ELR (cell line): ENCODE measurements at places on chromosomes 3 and 15.

DNA sequence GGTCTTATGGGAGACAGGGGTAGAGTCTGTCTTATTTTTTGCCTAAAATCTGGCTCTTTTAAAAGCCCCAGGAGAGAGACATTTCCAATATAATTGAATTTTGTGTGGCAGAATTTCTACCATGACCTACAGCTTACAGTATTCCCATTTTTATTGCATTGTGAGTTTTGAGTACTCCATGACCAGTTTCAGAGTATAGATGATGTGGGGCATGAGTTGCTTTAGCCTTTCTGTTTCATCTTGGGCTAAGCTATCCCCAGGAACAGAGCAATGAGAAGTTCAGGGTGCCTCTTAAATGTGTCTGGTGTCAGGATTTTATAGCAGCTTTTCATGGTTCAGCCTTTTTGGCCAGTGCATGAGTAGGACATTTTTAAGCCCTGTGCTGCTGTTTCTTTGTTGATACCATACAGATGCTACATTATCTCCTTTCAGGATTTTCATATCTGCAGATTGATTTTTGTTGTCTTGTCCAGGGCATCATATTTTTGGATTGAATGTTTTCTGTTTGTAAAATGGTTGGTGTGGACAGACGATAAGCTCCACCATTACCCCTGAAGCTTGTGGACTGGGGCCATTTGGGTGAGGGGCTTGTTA lies 3.5 kb downstream of the ABHD2 start:
- no peak for DNase-seq

DNA sequence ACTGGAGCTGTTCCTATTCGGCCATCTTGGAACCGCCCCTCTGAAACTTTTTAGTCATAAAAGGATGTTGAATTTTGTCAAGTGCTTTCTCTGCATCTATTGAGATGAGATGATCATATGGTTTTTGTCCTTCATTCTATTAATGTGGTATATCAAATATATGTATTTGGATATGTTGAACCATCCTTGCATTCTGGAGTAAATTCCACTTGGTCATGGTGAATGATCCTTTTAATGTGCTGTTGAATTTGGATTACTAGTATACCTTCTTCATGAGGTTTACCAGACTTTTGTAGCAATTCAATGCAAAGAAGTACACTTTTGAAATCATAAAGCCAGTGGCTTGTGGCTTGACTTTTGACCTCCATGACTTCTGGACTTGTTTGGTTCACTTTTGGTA lies 33.4 kb upstream of the XRN1 start:
- no peak for DNase-seq

DNA sequence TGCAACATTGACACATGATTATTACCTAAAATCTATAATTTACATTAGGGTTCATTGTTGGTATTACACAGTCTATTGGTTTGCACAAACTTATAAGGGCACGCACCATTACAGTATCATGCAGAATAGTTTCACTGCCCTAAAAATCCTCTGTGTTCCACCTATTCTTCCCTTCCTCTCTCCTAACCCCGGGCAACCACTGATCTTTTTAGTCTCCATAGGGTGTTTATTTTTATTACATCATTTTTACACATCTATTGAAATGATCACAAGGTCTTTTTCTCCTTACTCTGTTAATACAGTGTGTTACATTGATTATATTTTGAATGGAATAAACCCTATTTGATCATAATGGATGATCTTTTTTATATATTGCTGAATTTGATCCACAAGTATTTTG lies 15.5 kb upstream of the ECT2 start:
- no peak for DNase-seq

DNA sequence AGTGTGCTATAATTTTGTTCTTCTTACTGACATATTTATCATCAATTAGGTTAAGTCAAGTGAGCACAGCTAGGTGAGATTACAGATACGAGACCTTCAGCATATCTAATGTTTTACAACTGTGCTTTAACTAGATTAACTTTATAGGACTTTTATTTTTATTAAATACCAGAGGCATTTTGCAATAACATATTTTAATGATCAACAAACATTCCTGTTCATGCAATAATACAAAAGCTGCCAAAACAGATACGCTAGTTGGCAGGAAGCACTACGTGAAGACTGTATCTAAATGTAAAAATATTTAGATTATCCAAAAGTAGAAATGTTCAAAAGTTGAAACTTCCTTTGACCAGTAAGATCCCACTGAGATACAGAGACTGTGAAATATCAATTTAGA lies 139.1 kb downstream of the CBLB start:
- DNase-seq: no peak

GRCh38 chr3:74134831-74135230 lies 479.6 kb downstream of the CNTN3 start:
- no peak for DNase-seq

DNA sequence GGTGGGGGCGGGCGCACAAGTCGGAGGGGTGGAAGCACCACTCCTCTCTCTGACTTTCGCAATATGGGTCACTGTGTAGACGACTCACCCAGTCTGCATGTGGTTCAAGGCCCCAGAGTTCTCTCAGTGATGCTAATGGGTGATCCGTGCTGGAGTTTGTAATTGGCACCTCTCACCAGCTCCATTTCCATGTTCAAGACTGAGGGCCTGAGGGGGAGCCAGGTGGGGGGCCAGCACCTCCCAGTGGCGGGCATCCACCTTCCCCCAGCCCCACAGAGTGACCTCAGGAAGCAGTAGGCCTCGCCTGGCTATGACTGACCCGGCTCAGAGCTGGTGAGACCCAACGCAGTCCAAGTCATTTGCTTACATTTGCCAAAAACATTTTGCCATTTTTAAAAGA lies 230.0 kb upstream of the ST8SIA2 start:
- DNase-seq: no peak

DNA sequence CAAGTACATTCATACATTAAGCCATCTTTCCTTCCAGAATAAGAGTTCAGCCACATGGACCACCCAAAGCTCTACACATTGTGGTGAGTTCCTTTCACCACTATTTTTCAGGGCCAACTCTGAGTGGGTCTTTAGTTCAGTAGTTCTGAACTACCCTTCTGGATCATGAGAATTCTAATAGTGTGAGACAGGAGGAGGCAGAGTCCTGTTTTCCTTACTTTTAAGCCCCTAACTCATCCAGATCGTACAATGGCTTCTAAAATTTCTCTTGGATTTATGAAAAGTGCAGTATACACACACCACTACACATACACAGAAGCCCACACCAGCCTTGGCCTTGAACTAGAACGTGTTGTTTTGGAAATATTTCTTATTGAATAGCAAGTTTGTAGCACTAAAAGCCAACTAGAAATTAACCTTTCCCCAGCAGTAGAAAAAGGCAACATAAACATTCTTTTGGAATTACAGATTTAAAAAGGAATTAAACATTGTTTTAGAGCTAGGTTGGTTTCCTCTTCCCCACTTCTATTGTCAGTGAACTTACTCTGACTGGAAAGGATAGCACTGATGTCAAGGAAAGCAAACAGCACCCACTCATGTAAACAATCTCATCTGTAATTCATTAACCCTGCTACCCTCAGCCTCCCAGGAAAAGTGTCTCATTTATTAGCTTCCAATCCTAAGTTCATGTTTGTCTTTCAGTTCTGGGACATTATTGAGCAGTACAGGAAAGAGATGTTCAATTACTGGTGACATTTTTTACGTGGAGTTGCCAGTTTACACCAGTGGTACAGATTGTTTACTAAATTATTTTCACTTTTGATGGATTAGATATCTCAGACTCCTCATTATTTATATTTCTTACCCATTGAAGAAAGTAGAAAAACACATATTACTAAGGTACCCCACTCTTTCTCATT lies 95.7 kb upstream of the AGTR1 start:
- DNase-seq: peak; percentile 2

GRCh38 chr3:196666001-196666867 lies 26.7 kb downstream of the NRROS start:
- DNase-seq: peak; percentile 74

GRCh38 chr3:82960379-82960778 lies 1198.9 kb upstream of the GBE1 start:
- no peak for DNase-seq

- DNase-seq: peak; percentile 16
Measured at GRCh38 chr3:161222662-161223061, 1.6 kb downstream of the NMD3 start.

- DNase-seq: no peak
Measured at GRCh38 chr3:114086356-114086755, 29.8 kb downstream of the QTRT2 start.

DNA sequence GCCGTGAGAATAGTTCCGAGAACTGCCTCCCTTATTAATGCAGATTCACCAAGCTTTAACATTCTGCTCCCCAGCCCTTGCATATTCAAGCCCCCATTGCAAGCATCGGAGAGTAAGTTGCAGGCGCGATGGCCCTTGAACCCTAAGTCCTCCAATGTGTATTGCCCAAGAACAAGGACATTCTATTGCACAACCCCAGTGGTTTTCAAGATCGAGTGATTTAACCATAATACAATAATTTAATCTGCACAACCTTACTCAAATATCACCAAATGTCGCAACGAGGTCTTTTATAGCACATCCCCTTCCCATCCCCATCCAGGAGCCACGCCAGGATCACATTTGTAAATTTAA lies 21.7 kb upstream of the PLXND1 start:
- no peak for DNase-seq

DNA sequence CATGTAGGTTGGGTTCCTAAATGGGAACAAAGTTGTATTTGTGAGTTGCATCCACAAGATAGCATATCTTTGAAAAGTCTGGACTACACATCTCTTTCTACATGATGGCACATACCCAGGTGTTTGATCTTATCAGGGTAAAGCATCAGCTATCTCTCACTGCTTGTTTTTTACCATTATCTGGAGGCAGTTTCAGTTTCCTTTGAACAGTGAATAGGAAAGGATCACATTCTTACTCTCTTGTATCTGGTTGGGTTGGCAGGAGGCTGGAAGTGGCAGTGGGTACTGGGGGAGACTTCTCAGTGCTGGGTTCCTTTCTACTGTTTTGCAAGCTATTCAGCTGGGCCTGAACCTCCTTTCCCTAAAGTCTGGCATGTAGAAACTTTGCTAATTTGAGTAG lies 4.1 kb downstream of the CEMIP start:
- DNase-seq: no peak

DNA sequence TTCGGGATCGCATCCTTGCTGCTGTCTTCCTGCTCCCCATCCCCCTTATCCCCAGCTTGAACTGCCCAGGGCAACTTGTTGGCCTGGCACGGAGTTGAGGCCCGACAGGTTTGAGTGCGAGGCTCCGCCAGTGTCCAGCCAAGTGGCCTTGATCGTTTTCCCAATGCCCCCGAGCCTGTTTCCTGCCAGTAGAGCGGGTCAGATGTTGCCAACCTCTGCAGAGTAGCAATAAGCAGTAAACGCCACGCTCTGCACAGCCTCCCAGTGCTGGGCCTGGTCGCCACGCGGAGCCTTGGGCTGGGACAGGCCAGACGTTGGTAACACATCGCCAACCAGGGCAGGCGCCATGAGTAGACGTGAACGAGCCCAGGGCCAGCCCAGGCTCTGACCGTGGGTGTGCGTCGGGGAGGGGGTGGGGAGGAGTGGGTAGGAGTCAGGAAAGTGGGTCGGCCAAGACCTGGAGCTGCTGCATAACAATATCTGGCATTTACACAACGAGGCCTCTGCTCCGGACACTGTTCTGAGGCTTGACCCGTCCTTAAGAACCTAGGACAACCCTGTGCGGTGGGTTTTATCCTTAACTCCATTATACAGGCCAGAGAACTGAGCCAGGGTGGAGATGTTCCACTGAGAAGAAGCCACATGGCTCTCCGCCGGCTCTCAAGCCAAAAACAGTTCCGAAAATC lies 444 bp upstream of the ABHD14A start:
- DNase-seq: no peak

DNA sequence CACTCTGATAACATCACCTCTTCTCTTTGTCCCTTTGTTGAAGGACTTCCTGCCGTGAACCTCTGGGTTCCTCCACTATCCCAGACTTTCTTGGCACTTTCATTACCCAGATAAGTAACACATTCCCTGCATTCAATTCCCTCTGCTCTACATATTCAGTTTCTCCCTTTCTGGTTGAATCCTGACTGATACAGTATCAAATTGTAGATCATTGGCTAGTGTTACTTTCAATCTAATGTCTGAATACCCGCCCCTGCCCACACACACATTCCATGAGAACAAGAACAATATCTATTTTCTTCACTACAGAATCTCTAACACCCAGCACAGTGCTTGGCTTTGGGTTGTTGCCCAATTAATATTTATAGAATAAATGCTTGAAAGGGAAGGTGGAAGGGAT lies 163.5 kb downstream of the ABHD5 start:
- DNase-seq: no peak

- no peak for DNase-seq
Measured at GRCh38 chr3:139532976-139533375, 6.6 kb downstream of the RBP1 start.

GRCh38 chr3:161689584-161690298 lies 193.1 kb downstream of the OTOL1 start:
- DNase-seq: no peak

DNA sequence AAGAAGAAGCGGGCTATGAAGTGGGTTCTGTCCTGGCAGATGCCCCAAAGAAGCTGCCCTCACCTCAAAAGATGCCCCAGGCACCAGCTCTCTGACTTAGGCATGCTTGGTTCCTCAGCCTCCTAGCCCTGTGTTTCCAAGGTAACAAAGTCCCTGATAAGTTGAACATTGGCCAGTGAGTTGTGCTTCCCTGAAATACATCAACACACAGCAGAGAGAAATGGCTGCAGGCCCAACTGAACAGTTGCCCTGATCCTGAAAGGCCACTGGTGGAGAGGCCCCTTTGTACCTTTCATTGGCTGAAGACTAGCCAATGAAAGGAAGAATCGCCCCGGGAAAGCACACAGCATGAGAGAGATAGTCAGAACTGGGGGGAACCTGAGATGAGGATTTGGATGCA lies 169.9 kb upstream of the CTNNB1 start:
- DNase-seq: no peak

- DNase-seq: peak; percentile 64
Measured at GRCh38 chr3:53382106-53382505, 34.8 kb upstream of the DCP1A start.

GRCh38 chr3:141663993-141664392 lies 74.1 kb upstream of the RNF7 start:
- DNase-seq: no peak

DNA sequence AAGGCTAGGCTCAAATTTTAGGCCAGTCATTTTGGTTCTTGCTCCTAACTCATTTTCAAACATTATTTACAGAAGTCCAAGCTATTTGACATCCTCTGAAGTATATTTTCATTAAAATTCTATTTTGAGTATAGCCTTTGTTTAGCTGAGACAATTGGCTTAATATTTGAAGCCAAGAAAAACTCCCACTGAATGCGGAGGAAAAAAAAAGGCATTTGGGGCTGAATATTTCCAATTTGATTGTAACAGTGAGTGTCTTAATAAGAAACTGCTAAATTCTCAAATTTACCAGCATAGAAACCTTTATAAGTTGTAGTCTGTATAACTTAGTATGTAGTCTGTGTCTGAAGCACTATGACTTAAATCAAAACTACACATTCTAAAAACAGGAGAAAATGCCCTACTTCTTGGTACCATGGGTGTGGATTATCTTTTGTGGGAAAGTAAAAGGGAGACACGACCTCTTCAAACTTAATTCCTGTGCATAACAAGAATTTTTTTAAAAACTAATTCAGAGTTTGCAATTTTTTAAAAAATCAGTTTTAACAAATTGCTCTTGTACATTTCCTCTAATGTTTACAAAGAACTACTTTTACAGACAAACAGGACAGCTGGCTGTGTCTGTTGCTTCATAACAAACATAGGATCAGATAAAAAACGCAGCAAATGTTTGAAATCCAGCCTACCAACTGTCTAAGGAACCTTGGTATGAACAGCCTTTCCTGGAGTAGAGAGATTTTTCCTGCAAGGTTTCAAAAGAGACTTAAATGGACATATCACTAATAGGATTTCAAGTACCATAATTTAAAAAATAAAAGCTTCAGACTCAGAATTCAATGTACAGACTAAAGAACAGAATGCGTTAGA lies 52.7 kb upstream of the LMOD3 start:
- DNase-seq: no peak
